ENCODE measurements at places on chromosomes 3 and 15.

DNA sequence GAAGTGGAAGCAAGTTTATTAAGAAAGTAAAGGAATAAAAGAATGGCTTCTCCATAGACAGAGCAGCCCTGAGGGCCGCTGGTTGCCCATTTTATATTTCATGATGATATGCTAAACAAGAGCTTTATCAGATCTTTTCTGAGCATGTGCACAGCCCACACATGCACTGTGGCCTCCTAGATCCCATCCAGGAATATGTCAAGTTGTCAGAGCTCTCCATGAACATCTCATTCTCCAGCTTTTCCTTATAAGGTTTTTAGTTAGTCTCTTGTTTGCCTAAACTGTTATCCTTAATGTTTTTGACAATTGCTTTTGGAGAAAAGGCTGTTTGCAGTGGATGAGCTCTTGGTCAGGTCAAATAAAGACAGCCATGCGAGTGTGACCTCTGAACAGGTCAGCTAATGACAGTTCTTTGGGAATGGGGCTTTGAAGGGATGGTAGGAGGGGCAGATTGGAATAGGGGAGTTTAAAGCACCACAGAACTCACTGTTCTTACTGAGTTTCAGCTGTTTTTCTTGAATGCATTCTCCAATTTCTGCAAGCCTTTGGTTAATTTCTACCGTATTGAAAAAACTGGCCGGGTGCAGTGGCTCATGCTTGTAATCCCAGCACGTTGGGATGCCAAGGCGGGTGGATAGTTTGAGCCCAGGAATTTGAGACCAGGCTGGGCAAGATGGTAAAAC, 69.4 kb upstream of the CRTC3 start:
- DNase-seq = no peak

DNA sequence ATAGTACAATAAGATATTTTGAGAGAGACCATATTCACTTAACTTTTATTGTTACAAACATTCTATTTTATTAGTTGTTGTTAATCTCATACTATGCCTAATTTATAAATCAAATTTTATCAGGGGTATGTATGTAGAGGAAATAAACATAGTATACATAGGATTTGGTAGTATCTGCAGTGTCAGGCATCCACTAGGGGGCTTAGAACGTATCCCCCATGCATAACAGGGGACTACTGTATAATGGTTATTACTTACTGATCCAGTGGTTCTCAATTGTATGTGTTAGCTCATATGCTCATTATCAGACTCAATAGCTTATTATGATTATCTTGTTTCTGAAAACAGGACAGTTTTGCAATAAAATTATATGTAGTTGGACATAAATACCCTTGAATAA, 27.6 kb downstream of the CMC1 start:
- peak; percentile 18 for DNase-seq

GRCh38 chr3:170598091-170598502, 12.2 kb upstream of the SLC7A14 start:
- no peak for DNase-seq

GRCh38 chr3:193010191-193010590, 92.5 kb upstream of the MB21D2 start:
- DNase-seq = no peak

GRCh38 chr3:132722165-132723023, at the start of gene NPHP3:
TSS of gene NPHP3 (minus strand) at chr3:132722409. CDS start at chr3:132722355, 54 bp downstream.
- DNase-seq = peak; percentile 91

- no peak for DNase-seq
Measured at GRCh38 chr3:11995120-11995519, 9.1 kb upstream of the SYN2 start.

- no peak for DNase-seq
Measured at GRCh38 chr3:38984731-38985130, 67.0 kb downstream of the SCN11A start.

- no peak for DNase-seq
Measured at GRCh38 chr3:55658270-55658669, 171.2 kb upstream of the WNT5A start.

- DNase-seq = no peak
Measured at GRCh38 chr15:39784125-39784524, 1.5 kb upstream of the FSIP1 start.

DNA sequence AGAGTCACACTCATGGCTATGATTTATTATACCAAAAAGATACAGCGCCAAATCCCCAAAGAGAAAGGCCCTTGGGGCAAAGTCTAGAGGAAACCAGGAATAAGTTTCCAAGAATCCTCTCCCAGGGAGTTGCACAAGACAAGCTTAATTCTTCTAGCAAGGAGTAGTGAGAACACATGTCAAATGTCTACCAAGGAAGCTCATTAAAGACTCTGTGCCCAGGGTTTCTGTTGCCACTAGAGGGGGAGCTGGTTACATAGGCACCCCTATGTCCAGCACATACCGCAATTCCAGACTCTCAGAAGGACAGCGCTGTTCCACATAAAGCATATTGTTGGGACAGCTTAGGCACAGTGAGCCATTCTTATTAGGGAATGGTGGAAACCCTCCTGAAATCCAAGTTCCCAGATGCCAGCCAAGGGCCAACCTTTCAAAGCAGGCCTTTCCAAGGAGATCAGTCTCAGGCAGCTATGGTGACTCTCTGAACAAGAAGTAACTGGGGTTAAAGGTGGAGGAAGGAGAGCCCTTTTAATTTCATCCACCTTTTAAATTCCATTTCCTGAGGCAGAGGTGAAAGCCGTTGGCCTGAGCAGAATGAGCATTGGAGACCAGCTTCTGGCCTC, 194.2 kb downstream of the UACA start:
- no peak for DNase-seq

GRCh38 chr15:43796566-43796965, 3.5 kb downstream of the SERINC4 start:
- no peak for DNase-seq

DNA sequence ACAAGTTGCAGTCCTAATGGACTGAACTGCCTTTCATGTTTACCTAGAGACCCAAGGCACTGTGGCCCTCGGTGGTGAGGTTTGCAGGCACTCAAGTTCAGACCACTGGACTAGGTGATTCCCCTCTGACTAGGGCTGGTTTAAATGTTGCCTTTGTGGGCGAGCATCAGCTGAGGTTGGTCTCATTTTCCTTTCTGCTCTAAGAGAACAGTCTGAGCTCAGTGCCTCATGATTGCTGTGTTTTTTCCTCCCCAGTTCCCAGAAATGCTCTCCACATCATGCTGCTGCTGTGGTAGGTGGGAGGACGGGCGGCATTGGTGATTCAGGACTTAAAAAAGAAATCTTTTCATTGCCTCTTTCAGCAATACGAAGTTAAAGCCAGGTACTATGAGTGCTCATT, 237.2 kb downstream of the MBNL1 start:
- no peak for DNase-seq

GRCh38 chr3:42764115-42764514, 8.9 kb downstream of the CCDC13 start:
- no peak for DNase-seq

DNA sequence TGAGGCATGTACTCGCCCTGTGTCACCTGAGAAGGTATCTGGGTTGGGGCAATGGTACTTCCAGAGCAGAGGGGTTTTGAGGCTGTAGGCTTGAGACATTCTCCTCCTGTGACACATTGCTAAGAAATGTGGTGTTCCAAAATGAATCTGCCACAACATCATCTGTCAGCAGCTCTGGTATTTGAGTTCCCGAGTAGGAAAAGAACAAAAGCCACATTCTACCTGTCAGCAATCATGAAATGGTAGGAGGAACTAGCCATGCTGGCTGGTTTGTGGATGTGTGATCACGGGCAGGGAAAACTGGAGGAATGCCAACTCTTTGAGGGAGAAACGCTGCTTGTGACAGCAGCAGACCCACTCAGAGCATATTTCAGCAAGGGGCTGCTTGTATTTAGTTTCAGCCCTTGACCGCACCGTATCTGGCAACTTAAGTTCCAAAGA, 579.4 kb upstream of the TBL1XR1 start:
- DNase-seq = no peak

GRCh38 chr3:181075098-181075497, 85.6 kb upstream of the DNAJC19 start:
- DNase-seq = no peak

DNA sequence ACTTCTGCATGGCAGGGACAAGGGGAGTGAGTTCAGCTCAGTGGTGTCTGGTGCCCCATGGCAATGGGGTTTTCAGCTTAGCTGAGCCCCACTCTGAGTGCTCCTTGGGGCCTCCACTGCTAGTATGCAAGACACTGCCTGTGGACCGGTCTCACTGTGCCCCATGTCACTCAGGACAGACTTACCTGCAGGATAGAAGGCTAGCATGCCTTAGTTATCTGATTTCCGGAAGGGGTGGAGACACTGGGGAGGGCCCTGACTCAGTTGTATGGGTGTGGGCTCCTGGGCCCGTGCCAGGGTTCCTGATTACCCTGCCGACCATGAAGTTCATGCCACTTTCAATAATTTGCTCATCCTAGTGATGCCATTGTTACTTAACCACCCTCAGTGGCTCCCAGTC, 4.3 kb upstream of the SLC6A20 start:
- DNase-seq = no peak

All from OCI-LY7 (cell line).